Adrenal gland (tissue), 19 donors: ENCODE measurements at places on chromosomes 3 and 15. TPM values are rescaled to one million over a fixed set of nuclear protein-coding genes. Genes with fewer than 3 reads are reported as not detected.

GRAMD2A gene
- polyA plus RNA-seq: 0.64 TPM

GOLGA6B gene
- polyA plus RNA-seq: not detected

SLC6A1 gene
- 1.5 TPM for polyA plus RNA-seq

SOX14 gene
- not detected for polyA plus RNA-seq

- DNase-seq: peak; percentile 20
These were observed 38.0 kb downstream of the SEMA3G start for GRCh38 chr3:52406791-52407510.

DNA sequence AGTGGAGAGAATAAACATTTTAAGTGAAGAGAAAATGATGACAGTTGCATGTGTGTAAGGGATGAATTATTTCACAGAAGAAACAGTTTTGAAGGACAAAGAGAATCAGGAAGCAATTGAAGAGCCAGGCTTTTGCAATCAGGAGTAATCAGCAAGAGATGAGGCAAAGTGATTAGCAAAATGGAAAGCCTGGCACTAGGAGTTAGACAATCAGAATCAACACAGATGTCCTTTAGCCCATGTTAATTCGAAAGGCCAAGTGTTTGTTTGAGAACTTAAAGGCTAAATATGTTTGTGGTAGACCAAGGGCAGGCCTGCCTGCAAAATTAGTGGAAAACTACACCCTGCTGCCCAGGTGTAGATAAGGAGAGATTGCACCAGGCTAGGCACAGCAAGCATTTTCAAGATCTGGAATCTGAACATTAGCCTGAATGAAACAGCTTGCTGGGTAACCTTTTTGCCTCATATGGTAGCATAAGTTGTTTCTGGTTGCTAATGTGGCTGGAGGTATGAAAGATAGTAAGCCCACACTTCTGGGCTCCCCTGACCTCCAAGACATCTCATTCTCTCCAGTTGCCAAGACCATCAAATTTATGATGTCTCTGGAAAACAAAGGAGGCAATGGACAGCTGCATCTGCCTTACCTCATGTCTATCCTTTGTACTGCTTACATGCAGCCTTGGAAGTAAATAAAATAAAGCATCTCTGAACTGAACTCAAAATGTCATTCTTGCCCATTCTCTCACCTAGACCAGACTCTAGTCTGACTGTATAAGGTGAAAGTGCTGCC lies 22.0 kb upstream of the LEKR1 start:
- DNase-seq: no peak

DNA sequence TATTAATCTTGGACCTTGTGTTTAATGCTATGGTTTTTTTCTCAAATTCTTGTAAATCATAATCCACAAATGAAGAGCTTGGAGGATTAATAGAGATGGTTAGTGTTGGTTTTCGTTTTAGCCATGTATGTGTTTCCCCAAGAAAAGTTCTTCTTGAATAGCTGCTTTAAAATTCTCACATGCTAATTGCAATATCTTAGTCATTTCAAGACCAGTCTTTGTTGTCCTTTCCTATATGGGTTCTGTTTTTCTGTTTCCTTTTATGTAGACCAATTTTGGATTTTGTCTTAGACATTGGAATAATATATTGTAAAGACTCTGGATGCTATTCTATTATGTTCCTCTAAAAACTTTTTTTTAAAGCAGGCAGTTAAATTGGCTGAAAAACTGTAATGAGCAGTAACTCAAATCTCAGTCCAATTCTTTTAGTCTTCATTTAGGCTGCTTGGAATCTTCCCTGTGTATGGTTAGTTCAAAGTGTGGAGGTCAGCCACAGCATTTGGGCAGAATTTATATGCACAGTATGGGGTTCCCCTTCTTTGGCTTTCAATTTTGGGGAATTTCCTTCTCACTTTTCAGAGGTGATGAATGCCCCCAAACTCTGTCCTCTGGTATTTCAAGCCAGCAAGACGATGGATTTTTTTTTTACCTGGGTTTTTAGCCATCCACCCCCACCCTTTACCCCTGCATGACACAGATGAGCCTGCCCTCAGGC lies 39.1 kb upstream of the DNAJC13 start:
- DNase-seq: no peak

DNA sequence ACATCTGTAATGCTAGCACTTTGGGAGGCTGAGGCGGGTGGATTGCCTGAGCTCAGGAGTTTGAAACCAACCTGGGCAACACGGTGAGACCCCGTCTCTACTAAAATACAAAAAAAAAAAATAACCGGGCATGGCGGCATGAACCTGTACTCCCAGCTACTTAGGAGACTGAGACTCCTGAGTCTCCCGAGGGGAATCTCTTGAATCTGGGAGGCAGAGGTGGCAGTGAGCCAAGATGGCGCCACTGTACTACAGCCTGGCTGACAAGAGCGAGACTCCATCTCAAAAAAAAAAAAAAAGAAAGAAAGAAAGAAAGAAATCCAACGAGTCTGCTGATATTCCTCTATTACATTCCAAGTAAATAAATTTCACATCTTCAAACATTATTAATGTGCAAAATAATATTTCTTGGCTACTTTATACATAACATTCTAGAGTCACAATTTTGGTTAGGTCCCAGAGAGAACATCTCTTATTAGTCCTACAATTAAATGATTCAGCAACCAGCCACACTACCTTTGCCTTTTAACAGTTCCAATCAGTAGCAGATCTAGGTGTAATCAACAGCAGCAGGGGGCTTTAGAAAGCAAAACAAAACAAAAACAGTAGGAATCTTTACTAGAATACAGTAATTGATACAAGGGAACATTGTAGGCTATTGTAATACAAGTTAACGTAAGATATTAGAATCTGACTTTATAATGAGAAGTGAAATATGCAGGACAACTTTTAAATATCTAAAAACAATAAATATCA lies 195.8 kb downstream of the TBC1D5 start:
- no peak for DNase-seq
